Activated naive CD8-positive, alpha-beta T cell treated with anti-CD3 and anti-CD28 coated beads, Interleukin-2, amount 50 U/mL, for 16 hours (primary cell): ENCODE measurements at places on chromosomes 4 and X.

GRCh38 chrX:112761242-112762207, 79.1 kb downstream of the AMOT start:
- no peak for DNase-seq

- DNase-seq = no peak
Observed at GRCh38 chr4:118296729-118297128, 56.1 kb downstream of the PRSS12 start.

GRCh38 chr4:167642250-167642649, 408.0 kb upstream of the SPOCK3 start:
- no peak for DNase-seq

- no peak for DNase-seq
Observed at GRCh38 chr4:4368809-4369580, 17.9 kb upstream of the NSG1 start.

DNA sequence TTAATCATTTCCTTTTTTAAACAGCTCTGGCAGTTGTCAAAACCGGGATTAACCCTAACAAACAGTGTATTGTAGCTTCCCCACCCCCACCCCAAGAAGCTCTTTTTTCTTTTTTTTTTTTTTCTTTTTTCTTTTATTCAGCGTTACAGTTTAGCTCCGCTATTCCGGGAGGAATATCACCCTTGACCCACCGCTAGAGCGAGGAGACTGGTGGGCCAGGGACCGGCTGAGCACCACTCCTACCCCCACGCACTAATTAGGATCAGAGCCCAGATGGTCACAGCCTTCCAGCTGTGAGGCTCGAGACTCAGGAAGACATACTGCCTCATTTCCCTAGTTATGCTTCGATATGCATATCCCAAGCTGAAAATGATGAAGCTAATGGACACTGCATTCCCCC, 2.0 kb downstream of the PARM1 start:
- DNase-seq = no peak

- no peak for DNase-seq
Observed at GRCh38 chrX:23317799-23318724, 16.6 kb upstream of the PTCHD1 start.

GRCh38 chr4:117447925-117448324, 362.5 kb upstream of the TRAM1L1 start:
- DNase-seq = no peak

DNA sequence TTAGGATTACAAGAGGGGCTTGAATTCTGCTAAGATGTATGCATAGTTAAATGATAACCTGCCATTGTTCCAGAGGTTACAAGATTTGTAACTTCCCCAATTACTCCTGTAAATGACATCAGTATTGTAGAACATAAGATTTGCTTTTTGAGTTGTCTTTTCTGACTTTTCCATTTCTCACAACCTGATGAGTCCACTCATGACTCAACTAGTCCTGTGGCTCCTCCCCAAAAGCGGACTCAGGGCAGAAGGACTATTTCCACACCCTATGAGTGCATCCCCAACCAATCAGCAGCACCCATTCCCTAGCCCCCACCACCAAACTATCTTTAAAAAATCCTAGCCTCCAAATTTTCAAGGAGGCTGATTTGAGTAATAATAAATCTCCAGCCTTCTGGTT, 54.7 kb downstream of the HOPX start:
- no peak for DNase-seq

GRCh38 chr4:14046642-14047041, 419.1 kb upstream of the BOD1L1 start:
- no peak for DNase-seq

GRCh38 chr4:101064541-101065180, 282.7 kb downstream of the PPP3CA start:
- DNase-seq = no peak

GRCh38 chrX:40177489-40177888, 79.7 kb upstream of the BCOR start:
- no peak for DNase-seq

DNA sequence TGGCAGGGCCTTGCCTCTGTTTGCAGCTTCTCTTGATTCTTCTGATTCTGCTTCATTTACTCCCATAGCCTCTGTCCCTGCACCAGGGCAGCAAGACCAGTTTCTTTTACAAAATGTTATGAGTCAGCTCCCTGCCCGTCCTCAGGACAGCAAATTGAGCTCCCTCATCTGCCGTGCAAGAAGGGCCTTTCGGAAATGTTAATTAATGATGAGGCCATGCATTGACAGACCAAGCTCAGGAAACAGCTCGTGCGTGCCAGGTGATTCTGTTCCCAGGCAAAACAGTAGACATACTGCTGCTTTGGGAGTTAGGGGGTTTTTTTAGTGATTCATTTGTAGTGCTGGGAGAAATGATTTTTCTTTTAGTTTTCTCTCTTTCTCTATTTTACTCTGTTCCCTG, 231.7 kb downstream of the FBXW7 start:
- no peak for DNase-seq

- DNase-seq = no peak
Observed at GRCh38 chrX:40385682-40386081, 195.1 kb upstream of the ATP6AP2 start.

- DNase-seq = no peak
Observed at GRCh38 chr4:104726002-104726401, 231.3 kb upstream of the CXXC4 start.

- no peak for DNase-seq
Observed at GRCh38 chr4:181964731-181965130, 278.5 kb upstream of the TENM3 start.

GRCh38 chr4:56654238-56654632, 26.9 kb downstream of the HOPX start:
- DNase-seq = no peak

- no peak for DNase-seq
Observed at GRCh38 chrX:108053218-108053617, 8.4 kb downstream of the VSIG1 start.

GRCh38 chrX:111823703-111824102, 52.3 kb upstream of the TRPC5OS start:
- no peak for DNase-seq

GRCh38 chr4:100962698-100963097, 384.6 kb downstream of the PPP3CA start:
- DNase-seq = no peak

DNA sequence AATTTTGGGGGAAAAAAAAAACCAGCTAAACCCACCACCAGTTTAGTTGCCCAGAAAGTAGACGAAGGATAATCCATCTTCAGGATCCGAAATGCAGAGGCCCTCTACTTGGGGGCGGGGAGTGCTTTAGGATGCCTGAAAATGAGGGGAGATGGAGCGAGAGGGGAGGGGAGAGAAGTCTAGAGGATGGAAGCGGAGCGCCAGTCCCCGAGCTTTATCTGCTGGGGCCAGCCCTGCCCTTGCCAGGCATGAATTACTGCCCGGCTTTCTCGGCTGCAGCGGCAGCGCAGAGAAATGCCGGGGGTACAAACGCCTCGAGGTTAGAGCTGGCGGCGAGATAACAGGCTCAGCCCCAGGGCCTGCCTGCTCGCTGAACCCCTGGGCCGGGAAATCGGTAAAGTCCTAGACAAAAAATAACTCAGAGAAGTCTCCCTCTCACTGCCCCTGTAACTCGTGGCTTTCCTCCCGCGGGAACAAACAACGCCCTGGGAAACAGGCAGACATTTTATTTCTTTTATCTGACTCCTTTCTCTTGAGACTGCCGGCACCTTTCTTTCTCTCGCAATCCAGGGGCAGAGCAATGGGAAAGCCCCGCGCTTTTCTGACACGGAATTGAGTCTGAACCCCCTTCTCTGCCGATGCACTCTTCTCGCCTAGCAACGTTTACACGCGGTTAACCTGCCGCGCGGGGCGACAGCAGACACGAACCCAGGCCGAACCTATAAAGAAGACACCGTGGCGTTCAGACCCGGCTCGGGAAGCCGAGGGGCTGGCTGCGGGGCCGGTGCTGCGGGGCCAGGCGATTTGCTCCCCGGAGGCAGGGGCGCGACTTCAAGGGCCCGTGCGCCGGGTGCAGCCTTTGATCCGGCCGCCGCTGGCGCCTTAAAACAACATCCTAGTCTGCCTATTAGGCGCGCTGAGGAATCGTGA, 3.1 kb upstream of the MSX1 start:
- no peak for DNase-seq

DNA sequence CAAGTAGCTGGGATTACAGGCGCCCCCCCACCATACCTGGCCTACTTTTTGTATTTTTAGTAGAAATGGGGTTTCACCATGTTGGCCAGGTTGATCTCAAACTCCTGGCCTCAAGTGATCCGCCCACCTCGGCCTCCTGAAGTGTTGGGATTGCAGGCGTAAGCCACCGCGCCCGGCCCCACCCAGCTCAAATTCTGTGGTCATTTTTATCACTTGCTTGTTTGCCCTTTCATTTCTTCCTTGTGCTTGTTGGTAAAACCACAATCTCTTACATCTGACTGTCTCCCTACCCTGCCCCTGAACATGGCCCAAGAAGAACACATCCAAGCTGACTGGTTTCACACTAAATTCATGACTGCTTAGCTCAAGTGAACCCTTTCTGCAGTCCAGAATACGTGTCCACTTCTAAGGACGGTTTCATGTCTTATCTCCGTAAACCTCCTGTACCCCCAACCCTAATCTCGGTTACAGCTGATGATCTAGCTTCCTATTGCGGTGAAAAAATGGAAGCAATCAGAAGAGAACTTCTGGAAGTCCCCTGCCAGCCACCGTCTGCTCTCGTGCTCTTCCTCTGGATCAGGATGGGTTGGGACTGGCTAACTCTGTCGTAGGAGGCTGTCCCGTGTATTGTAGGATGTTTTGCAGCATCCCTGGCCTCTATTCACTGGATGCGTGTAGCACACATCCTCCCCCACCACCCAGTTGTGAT, 5.4 kb upstream of the RS1 start:
- DNase-seq = no peak

GRCh38 chr4:109559625-109559982, 442 bp upstream of the MCUB start:
- DNase-seq = no peak

DNA sequence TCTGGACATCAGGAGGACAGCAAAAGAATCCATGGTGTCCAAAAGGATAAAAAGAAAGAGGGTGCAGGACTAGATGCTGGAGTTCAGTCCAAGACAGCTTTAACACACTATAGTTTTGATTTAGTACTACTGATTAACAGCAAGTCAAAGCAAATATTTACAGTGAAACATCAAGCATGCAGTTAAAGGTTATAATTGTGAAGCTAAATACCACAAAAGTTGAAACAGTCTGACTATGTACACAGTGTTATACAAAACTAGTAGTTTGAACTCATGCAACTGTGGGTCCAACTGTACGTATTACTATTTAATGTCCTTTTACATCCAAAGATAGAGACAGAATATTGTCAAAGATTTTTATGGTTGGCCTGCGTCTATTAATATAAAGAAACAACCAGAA, 57.6 kb downstream of the CHIC2 start:
- DNase-seq = no peak

DNA sequence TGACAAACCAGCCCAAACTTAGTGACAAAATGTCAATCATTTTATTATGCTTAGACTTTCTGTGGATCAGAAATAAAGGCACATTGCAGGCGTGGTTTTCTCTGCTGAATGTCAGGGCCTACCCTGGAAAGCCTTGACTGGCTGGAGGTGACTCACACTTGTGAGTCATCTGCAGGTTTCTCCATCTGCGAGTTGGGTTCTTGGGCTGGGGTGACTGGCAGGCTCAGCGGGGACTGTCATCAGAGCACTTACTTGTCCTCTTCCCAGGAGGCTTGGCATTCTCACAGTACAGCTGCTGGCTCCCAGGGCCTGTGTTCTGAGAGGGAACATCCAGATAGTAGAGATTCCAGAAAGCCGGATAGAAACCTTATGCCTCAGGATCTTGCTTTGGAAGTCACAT, 153.8 kb upstream of the AGA start:
- no peak for DNase-seq

GRCh38 chrX:4881277-4881676, 1167.8 kb upstream of the PRKX start:
- DNase-seq = no peak

- DNase-seq = no peak
Observed at GRCh38 chrX:154380153-154380552, 1.1 kb downstream of the EMD start.

GRCh38 chr4:124189545-124189944, 523.0 kb downstream of the ANKRD50 start:
- DNase-seq = no peak

GRCh38 chrX:107742700-107743191, 32.8 kb downstream of the TSC22D3 start:
- no peak for DNase-seq

DNA sequence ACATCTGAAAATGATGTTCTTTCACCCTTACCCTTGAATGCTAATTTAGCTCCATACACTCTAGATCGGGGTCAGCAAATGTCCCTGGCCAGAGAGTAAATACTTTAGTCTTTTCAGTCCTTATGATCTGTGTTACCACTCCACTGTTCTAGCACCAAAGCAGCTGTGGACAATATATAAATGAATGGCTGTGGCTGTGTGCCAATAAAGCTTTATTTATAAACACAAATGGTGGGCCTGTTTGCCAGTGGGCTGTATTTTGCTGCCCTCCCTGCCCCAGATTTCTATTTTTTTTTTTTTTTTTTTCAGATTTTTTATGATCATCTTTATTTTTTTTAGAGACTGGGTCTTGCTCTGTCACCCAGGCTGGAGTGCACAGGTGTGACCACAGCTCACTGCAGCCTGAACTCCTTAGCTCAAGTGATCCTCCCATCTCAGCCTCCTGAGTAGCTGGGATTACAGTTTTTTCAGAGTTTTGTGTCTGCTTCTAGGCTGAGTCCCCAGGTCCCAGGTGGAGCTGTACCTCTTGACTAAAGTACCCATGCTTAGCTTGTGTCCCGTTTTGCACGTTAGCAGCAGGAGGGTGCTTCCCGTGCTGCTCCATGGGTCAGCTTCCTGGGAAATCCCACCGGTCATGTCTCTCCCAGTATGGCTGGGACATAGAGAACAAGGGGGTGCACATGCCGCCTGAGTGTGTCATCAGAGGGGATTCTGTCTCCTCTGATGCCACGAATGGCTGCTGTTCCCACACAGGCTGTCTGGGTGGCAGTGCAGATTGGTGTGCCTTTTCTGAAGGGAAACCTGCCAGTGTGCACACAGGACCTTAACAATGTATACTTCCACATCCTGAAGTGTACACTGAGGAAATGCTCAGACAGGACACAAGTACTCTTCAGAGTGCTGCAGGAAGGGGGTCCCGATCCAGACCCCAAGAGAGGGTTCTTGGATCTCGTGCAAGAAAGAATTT, 16.0 kb upstream of the GRPEL1 start:
- no peak for DNase-seq

DNA sequence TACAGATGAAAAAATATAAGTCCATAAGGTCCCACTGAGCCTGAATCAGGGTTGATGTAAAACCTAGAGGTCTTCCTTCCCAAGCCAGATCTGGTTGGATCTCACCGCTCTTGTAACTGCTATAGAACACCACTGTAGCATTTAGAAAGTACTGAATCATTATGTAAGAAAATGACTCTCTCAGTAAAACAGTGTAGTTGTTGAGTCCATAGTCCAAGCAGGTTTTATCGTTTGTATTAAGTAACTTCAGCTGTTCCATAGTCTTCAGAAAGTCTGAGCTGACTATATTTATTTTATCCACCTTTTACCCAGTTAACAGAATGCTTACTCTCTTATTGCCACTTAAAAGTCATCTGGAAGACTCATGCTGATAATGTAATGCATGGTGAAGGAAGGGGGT, 82.2 kb downstream of the POLA1 start:
- DNase-seq = no peak

GRCh38 chrX:20459410-20460350, 193.0 kb upstream of the RPS6KA3 start:
- DNase-seq = no peak

GRCh38 chrX:47178337-47178736, 15.3 kb upstream of the UBA1 start:
- no peak for DNase-seq

- DNase-seq = no peak
Observed at GRCh38 chr4:189285377-189285776, 655.3 kb upstream of the FRG1 start.
